ENCODE measurements at places on chromosomes 5 and 9. TPM values are rescaled to one million over a fixed set of nuclear protein-coding genes. Genes with fewer than 3 reads are reported as not detected.

Gene STPG3
- total RNA-seq = not detected

Gene ARHGEF39
- total RNA-seq = 0.52 TPM

Gene FGFR4
- total RNA-seq = 51.1 TPM

Gene TMC1
- total RNA-seq = 0.52 TPM

Gene NACC2
- total RNA-seq = 7.3 TPM

Gene IER5L
- total RNA-seq = 16.7 TPM

Gene SOWAHA
- under 0.01 TPM for total RNA-seq

Gene NDST1
- total RNA-seq = 19.3 TPM

Gene GOLM1
- 22.4 TPM for total RNA-seq

Gene GZMA
- total RNA-seq = 0.52 TPM

Gene ECM2
- total RNA-seq = 28.7 TPM

Gene ZCCHC9
- total RNA-seq = 16.2 TPM

Gene ADAMTS19
- total RNA-seq = 106 TPM

Gene FCN1
- total RNA-seq = 5.2 TPM

Gene NEUROG1
- not detected for total RNA-seq

Gene EIF4EBP3
- not detected for total RNA-seq

Gene CCNI2
- total RNA-seq = not detected

Gene ANGPTL2
- total RNA-seq = 37.6 TPM

Gene PROB1
- total RNA-seq = 23.5 TPM

Gene GHR
- 16.7 TPM for total RNA-seq

Gene TNFSF8
- total RNA-seq = 1.0 TPM

Gene FABP6
- not detected for total RNA-seq

Gene FOXD4L4
- total RNA-seq = under 0.01 TPM

Gene DMRT2
- 23.5 TPM for total RNA-seq

Gene PBX3
- total RNA-seq = 14.1 TPM

Gene GLRA1
- total RNA-seq = not detected

Gene RANBP3L
- total RNA-seq = 0.52 TPM

Gene PCDHGA5
- 2.1 TPM for total RNA-seq

Gene PELO
- 18.8 TPM for total RNA-seq

Gene ASS1
- total RNA-seq = 109 TPM

Gene ITGA2
- 15.7 TPM for total RNA-seq
